Brain microvascular endothelial cell (primary cell): ENCODE measurements at places on chromosomes 16 and 17.
A peak's percentile ranks its signal among the peaks of the same experiment; 100 is the strongest.

GRCh38 chr17:43021741-43022512 lies at the start of gene VAT1:
Gene VAT1 (minus strand): TSS chr17:43022385. CDS start chr17:43022322, 63 bp downstream.
- DNase-seq = peak; percentile 46

DNA sequence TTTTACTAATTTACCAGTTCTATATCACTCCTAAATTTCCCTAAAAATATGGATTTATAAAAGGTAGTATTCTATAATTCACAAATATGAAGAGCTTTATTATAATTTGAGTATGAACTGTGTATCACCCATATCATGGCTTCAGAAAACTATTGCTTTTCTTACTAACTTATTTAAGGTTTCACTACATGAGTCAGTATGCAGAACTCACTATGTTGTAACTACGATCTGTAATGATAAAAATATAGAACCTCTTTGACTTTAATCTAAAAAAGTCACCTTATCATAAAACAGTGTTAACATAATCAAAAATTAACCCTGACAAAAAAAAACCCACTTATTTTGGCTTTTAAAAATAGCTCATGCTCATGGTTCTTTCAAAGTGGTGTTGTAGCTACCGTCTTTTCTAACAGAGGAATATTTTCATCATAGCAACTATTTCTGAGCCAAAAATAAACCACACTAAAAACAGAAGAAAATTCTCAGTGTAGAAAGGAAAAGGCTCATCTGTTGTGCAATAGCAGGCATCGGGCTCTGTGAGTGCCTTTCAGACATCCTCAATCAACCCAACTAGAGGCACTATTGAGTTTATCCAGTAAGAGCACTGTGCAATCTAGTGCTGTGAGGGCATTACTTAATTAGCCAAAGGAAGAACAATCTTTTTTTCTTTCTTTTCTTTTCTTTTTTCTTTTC lies 42.1 kb downstream of the ITGAM start:
- DNase-seq = no peak

DNA sequence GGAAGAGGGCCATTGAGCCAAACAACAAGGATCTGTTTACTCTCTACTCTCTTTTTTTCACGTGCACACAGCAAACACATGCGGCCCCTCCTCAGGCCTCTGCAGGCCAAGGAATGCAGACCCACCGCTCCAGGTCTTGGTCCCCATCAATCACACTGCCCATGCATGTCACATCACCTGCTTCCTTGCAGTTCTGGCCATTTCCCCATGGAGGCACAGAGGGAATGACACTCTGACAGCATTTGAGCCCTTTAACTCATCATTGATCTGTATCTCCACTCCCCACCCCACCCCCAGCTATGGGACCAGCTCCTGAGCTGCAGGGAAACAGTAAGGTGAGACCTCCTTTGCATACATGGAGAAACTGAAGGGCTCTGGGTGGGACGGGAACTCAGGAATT lies 45.9 kb upstream of the MEIOC start:
- DNase-seq = no peak

- DNase-seq = no peak
These were observed 6.4 kb upstream of the SOCS3 start for GRCh38 chr17:78366109-78366848.
